Activated T-cell treated with anti-CD3 and anti-CD28 coated beads, Interleukin-2, amount 50 U/mL, for 4 hours (primary cell): ENCODE measurements at places on chromosomes 4 and X. TPM values are rescaled to one million over a fixed set of nuclear protein-coding genes. Genes with fewer than 3 reads are reported as not detected.

The FGB gene
- 1.6 TPM for total RNA-seq

The CT83 gene
- not detected for total RNA-seq

The PPP1R2C gene
- not detected for total RNA-seq

The WDR13 gene
- total RNA-seq = 36.9 TPM

The DEFB131A gene
- total RNA-seq = not detected

The CHIC2 gene
- total RNA-seq = 27.7 TPM

The SPANXA2 gene
- not detected for total RNA-seq

The GPM6B gene
- total RNA-seq = 0.08 TPM

The UGT2B17 gene
- total RNA-seq = 0.10 TPM

The TRIM75 gene
- not detected for total RNA-seq

The UGT2B10 gene
- total RNA-seq = not detected

The ZXDA gene
- 3.8 TPM for total RNA-seq

The LRAT gene
- total RNA-seq = not detected

The XK gene
- 0.10 TPM for total RNA-seq

The PFKFB1 gene
- total RNA-seq = 0.29 TPM

The HSPA4L gene
- 0.30 TPM for total RNA-seq

The MAGEH1 gene
- 17.0 TPM for total RNA-seq

The CT45A3 gene
- not detected for total RNA-seq

The ZNF185 gene
- total RNA-seq = 0.61 TPM

The TRPC3 gene
- 0.63 TPM for total RNA-seq

The STPG2 gene
- total RNA-seq = not detected

The MAGEA12 gene
- total RNA-seq = not detected

The NAP1L3 gene
- 3.2 TPM for total RNA-seq

The CXCL10 gene
- 13.0 TPM for total RNA-seq

The ARHGAP36 gene
- total RNA-seq = not detected

The TLR3 gene
- total RNA-seq = not detected

The ATP2B3 gene
- total RNA-seq = 0.05 TPM

The NXF2B gene
- total RNA-seq = not detected

The ENPEP gene
- total RNA-seq = not detected

The IBSP gene
- not detected for total RNA-seq

The C1QTNF7 gene
- total RNA-seq = not detected

The TKTL1 gene
- not detected for total RNA-seq

The TLR10 gene
- total RNA-seq = 0.22 TPM

The PCDH10 gene
- not detected for total RNA-seq

The CCKAR gene
- total RNA-seq = not detected

The DRP2 gene
- total RNA-seq = 0.30 TPM

The NKX3-2 gene
- total RNA-seq = not detected

The PJA1 gene
- total RNA-seq = 14.9 TPM

The ACTRT1 gene
- not detected for total RNA-seq

The PPP4R3C gene
- total RNA-seq = not detected
